ENCODE measurements at places on chromosomes 16 and 17.

DNA sequence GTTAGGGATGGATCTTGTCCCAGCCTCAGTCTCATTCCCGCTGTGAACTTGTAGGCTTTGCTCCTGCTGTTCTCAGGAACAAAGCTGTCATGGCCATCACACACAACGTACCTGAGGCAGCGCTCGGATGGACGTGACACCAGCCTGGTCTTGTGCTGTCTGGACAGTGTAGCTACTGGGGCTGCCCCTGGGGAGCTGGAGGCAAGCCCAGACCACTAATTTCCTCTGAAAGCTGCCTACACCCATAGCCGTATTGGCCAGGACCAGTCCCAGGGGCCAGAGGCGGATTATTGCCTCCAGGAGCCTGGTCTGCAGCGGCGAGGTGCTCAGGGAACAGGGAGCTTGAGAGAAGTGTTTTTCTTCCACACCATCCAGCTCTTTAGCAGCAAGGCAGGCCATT lies 11.7 kb downstream of the ZNHIT3 start:
- no peak for DNase-seq

GRCh38 chr17:81870131-81870980 lies 781 bp downstream of the ARHGDIA start:
- DNase-seq, result no peak

GRCh38 chr16:88804552-88805339 lies 1.2 kb downstream of the CDT1 start:
- no peak for DNase-seq

GRCh38 chr17:37530420-37530819 lies 40.7 kb downstream of the DUSP14 start:
- DNase-seq, result no peak

GRCh38 chr17:47806026-47806912 lies 15.3 kb downstream of the OSBPL7 start:
- no peak for DNase-seq

DNA sequence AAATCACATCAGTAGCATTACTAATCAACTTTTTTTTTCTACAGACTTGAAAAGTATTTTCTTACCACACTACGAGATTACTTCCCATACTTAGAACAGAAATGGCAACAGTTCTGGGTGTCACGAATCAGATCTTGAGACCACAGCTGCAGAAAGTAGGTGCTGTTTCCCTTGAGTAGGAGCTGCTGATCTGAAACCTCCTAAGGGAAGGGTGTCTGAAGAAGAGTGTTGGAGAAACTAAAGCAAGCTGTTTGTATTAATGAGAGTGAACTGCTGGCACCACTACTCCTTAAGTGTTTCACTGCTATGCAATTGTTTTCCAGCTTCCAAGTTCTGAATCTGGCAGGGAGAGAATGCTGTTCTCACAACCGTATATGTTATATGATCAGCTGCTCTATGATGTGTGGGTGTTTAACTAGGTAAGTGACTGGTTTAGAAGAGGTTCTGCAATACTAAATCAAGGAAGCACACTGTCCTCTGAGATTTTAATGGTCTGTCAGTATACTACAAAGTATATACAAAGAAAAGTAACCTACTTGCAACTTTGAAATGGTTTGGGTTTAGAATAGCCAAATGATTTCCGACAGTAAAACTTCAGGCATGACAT lies 3.3 kb downstream of the ZNF652 start:
- no peak for DNase-seq

GRCh38 chr16:78461496-78462287 lies 362.2 kb downstream of the WWOX start:
- DNase-seq, result no peak

- DNase-seq, result no peak
These were observed 4.2 kb upstream of the CORO7 start for GRCh38 chr16:4420505-4421105.

DNA sequence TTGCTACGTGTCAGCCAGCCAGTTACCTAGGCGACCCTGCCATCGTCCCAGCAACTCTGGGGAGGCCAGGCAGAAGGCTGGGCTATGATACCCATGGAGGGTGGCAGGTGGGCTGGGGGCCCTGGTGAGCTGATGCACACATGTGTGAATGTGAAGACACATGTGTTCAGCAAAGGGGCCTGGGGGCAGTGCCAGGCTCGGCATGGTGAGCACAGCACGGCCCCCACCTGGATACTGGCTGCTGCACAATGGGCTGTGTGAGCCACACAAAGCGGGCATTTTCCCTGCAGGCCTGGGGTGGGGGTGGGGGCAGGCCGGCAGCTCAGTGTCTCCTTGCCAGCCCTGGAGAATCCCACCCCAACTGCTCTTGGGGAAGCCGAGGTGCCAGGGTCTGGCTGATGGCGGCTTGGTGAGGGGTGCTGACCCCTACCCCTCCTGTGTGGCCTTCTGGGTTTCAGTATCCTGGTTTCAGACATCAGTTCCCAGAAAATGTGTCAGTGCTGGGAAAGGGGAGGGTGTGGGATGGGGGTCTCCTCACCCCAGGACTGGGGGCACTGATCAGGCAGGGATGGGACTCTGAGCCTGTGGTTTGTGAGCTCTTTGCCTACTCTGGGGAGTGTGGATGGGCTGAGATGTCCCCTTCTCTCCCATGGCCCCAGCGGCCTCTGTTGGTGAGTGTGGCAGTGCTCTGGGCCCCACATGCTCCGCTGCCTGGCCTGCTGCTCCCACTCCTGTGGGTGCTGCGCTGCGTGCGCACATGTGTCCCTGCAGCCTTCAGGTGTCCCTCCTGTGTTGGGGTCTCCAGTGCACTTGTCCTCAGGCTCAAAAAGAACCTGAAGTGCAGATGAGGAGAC lies 5.1 kb downstream of the LLGL1 start:
- DNase-seq, result no peak

All from NCI-H1417 treated with DMSO at 0.1 percent for 48 hours (cell line).